Activated CD4-positive, alpha-beta T cell treated with anti-CD3 and anti-CD28 coated beads, Interleukin-2, Interleukin-6, amounts not matched to agents 100 ng/mL and 50 ng/mL, durations not matched to agents 16 hours and 8 hours (primary cell): ENCODE measurements at places on chromosomes 7 and 10.
A peak's percentile ranks its signal among the peaks of the same experiment; 100 is the strongest.

- no peak for DNase-seq
Measured at GRCh38 chr10:117412469-117413010, 37.3 kb upstream of the PDZD8 start.

DNA sequence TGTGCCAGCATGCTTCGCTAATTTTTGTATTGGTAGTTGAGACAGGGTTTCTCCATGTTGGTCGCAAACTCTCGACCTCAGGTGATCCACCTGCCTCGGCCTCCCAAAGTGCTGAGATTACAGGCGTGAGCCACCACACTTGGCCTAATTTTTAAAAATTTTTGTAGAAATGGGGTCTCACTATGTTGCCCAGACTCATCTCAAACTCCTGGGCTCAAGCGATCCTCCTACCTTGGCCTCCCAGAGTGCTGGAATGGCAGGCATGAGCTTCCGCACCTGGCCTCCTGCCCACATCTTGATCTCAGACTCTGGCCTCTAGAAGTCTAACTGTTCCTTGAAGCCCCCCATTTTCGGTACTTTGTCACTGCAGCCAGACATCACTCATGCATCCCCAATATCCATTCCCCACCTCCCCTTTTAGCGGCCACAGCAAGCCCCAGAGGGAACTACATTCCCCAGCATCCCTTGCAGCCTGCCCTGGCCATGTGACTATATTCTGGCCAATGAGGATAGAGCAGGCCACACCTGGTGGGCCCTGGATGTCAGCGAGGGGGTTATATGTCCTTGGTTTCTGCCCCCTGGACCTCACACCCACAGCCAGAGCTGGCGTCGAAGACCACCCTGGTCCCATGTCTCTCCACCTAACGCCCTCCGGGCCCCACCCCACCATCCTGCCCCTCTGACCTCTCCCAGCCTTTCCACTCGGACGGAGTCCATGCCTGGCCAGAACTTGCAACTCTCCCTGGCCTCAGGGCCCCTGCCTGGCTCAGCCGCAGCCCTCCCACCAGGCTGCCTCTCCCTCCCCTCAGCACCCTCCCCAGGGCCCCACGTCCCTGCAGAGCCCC, 33.8 kb downstream of the MICALL2 start:
- DNase-seq, result peak; percentile 23

- DNase-seq, result no peak
Measured at GRCh38 chr7:103811290-103811689, 178.2 kb downstream of the RELN start.

DNA sequence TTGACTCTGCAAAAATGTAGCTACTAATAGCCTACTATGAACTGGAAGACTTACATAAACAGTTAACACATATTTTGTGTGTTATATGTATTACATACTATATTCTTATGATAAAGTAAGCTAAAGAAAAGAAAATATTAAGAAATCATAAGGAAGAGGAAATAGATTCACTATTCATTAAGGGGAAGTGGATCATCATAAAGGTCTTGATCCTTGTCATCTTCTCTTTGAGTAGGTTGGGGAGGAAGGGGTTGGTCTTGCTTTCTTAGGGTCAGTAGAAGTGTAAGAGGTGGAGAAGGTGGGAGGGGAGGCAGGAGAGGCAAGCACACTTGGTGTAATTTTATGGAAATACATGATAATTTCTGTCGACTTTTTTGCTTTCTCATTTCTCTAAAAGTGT, 81.3 kb downstream of the NAMPT start:
- no peak for DNase-seq

DNA sequence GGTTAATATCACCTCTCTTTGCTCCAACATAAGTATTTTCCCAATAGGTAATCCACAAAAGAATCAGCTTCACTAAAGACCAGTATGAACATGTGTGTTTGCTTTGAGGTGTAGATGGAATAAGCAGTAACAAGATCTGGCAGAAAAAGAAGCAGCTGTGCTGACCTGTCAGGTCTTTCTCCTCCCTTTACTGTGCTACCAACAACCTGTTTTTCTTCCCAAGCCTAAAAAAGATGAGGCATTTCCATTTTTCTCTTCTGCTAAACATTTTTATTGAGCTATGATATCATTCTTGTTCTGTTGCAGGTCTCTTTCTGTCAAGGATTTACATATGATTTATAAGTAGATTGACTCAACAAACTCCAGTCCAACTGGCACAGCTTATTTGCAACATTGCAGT, 315.2 kb upstream of the GLI3 start:
- DNase-seq, result no peak

GRCh38 chr10:24952143-24952706, at the start of gene PRTFDC1:
Gene PRTFDC1 (minus strand): TSS chr10:24952606. CDS start chr10:24952575, 31 bp downstream.
- DNase-seq, result peak; percentile 32

- no peak for DNase-seq
Measured at GRCh38 chr7:100641463-100641859, at the start of gene TFR2. Gene TFR2 (minus strand): TSS chr7:100641552. CDS start chr7:100641509, 43 bp downstream.

DNA sequence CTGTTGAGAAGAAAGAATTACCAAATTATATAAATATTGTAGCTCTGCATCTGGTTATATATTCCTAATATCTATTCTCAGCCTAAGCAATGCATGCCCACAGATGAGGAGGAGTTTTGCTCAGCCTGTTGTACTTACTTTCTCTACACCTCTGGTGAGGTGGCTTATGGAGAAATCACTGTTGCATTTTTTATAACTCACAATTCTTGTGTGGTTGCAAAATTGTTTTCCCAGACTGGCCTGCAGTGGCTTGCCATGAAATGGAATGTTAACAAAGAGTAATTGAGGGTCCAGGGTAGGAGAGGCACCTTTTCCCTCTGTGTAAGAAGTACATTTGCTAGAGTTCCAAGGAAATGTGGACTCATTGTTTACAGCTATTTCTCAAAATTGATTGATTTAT, 202.0 kb upstream of the SEMA3E start:
- no peak for DNase-seq

DNA sequence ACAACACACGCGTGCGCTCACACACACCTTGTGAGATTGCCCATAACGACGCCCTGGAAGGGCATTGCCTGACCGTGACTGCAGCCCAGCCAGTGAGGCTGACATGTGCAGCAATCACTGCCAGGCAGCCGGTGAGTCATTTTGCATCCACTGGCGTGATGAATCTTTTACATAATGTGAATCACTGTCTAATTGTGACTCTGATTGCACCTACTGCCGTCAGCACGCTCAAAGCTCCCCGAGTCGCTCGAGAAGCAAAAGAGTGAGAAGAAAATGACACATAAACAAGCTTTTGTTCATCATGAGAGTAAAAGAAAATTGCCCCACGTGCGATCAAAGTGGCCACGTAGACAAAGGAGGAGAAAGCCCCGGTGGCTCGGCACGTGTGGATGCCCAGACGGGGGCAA, 117.4 kb upstream of the PFKP start:
- peak; percentile 86 for DNase-seq

DNA sequence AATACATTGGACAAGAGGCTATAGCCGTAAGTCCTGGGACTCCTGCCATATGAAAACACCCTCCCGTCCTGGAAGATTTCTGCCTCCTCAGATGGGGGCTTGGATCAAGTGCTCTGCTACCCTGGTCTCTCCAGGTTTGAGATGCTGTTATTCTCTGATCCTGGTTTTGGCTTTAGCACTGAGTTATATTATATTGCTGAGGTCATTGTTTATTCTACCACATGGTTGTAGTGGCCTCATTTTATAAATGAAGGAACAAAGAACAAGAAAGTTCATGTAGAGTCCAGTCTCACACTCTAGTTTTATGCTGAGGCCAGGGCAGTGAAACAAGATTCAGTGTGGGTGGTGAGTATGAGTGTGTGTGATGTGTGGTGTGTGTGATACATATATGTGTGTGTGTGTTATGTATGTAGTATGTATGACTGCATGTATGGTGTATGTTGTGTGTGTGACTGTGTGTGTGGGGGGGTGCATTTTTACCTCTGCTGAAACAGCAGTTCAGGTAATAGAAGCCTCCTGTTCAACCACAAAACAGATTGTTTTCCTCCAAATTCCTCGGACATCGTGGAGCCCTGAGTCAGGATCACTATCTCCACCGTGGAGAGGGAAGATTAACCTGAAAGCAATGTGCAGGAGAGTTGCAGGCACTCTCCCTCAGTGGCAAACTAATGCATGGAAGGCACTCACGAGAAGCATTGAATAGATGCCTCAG, 80.7 kb downstream of the C7orf25 start:
- DNase-seq, result no peak

GRCh38 chr7:50270531-50271018, 33.9 kb upstream of the IKZF1 start:
- DNase-seq, result no peak

- DNase-seq, result no peak
Measured at GRCh38 chr10:63692220-63692896, 171.2 kb downstream of the REEP3 start.

- DNase-seq, result no peak
Measured at GRCh38 chr10:43610636-43611035, 4.4 kb downstream of the ZNF485 start.

DNA sequence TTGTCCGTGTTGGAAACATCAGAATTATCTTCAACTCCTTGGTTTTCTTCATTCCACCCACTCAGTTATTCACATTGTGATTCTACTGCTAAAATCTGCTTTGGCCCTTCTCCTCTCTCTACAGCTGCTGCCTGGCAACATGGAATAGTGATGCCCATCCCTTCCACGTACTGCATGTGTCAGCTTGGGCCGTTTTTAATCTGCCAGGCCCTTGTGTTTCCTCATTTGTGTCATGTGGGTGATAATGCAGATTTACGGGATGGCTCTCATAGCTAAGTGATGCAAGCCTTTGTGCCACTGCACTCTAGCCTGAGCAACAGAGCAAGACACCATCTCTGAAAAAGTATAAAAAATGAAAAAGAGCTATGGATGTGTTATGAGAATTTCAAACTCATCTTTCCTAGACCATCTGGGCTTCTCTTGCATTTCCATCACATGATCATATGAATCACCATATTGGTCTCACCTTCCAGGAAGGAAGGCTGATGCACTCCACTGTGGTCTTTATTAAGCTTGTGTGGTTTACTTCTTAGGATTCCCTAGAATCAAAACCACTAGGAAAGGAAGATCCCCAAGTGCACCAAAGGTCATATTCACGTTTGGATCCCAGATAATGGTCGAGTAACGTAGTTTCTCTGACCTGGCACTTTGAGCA, 20.6 kb upstream of the CELF2 start:
- no peak for DNase-seq

GRCh38 chr10:110171032-110171431, 36.4 kb upstream of the MXI1 start:
- no peak for DNase-seq

- DNase-seq, result no peak
Measured at GRCh38 chr10:90306187-90306586, 551.7 kb downstream of the HTR7 start.

GRCh38 chr7:137981668-137982067, 20.2 kb downstream of the CREB3L2 start:
- DNase-seq, result no peak

GRCh38 chr7:151237244-151238189, 5.2 kb downstream of the CHPF2 start:
- DNase-seq, result no peak

DNA sequence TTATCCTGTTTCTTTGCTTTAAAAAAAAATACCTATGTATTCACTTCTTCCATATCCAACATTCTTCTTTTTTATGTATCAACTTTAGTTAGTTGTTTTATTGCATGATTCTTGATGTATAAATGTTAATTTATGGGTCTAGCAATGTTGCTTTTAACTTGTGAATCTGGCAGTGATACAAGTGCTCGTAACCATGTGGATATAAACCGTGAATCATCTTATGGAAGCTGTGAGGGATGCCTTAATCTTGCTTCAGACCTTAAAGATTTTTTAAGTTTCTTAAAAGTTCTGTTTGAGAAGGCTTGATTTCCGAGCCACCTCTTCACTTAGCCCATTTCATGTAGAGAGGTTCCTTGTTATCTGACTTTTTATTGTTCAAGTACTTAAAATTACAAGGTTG, 25.9 kb downstream of the HELLS start:
- no peak for DNase-seq

DNA sequence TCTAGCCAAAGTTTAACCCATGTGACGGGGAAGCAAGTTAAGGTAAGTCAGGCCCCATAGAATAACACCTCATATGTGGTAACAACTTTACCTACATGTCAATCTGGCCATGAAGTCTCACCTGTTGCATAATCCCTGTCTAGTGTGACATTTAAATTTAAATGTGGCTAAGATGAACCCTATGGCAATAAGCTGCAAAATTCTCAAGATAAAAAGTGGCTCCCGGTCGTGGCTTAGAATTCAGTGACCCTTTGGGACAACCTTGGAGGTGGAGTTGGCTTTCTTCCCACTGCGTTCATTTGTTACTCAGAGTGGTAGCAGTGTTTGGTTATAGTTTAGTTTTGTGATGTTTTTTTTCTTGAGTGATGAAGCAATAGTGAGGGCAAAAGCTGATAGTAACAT, 90.6 kb downstream of the ARID5B start:
- DNase-seq, result peak; percentile 44

GRCh38 chr7:105713488-105714465, 132.5 kb upstream of the EFCAB10 start:
- DNase-seq, result no peak

DNA sequence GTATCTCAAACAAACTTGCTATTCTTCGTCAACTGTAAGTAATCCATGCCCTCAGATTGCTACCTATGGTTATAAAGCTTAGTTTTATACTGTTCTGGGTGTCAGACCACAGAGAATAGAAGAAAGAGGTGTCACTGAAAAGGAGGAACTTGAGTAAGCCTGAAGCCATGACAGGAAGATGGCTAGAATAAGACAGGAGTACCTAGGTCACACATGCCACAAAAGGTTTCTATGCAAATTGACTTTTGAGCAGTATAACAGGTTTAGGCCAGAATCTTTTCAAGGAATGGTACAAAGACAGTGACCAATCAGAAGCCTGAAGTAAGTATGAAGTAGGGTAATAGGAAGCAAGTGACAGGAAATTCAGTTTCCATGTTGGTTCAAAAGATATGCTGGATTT, 23.5 kb downstream of the FBXW4 start:
- peak; percentile 3 for DNase-seq

DNA sequence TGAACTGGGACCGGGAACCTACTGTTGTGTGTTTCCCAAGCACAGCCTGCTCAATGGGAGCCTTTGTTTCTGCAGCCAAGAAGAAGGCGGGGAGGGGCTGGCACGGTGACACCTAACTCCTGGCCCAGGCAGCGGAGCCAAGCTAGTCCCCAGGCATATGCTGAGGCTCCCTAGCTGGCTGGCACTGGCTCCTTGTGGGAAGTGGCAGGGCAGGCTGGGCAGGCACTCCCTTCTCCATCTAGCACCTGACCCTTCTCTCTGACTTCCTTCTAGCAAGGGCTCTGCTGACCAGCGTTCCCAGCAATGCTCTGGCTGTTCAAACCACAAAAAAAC, 325.0 kb downstream of the PLXNA4 start:
- DNase-seq, result no peak

- DNase-seq, result no peak
Measured at GRCh38 chr7:44384586-44385433, 59.4 kb upstream of the CAMK2B start.

- DNase-seq, result no peak
Measured at GRCh38 chr7:101232141-101232850, 5.3 kb downstream of the CLDN15 start.

- DNase-seq, result no peak
Measured at GRCh38 chr7:102416406-102416805, 17.0 kb upstream of the ORAI2 start.

- no peak for DNase-seq
Measured at GRCh38 chr10:96460316-96460715, 53.4 kb downstream of the TLL2 start.

- peak; percentile 64 for DNase-seq
Measured at GRCh38 chr7:149883452-149883861, 9.7 kb downstream of the ATP6V0E2 start.
